ENCODE measurements at places on chromosomes 5 and 9.
A peak's percentile ranks its signal among the peaks of the same experiment; 100 is the strongest.

GRCh38 chr9:133286523-133286922, 11.5 kb upstream of the ABO start:
- H3K27ac ChIP-seq: no peak overlapping the region
- peaks cover 11% of the 10 kb centered on the region for H3K27me3 ChIP-seq
- no peaks in the 10 kb centered on the region for H3K4me1 ChIP-seq
- H3K4me3 ChIP-seq: no peak overlapping the region
- no peak for DNase-seq

DNA sequence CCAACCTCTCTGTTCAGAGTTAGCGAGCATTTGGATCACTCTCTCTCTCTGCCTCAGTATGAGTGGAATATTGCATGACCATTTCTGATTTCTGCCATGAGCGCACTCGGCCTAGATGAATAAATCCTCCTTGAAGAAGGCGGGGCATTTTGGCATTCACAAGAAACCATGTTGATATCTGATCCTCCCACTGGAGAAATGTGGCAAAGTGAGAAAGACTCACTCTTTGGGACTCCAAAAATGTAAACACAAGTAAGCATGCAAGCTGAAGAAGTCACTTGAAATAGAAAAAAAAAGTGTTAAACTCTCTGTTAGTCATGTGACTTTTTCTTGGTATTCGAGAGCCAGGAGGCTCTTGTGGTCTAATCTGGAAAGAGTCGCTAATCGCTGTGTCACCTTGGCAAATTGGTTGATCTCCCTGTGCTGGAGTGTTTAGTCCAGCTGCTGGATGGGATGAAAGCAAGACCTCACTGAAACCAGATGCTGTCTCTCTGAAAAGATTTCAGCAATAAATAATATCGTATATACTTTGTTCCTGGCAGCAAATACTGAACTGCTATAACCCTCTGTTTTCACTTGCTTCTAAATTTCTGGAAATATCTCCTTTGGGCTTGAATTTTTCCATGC, 95.5 kb downstream of the GHR start:
- H3K27ac ChIP-seq: no peak overlapping the region
- no peaks in the 10 kb centered on the region for H3K4me1 ChIP-seq
- DNase-seq: no peak
- no peaks in the 10 kb centered on the region for H3K36me3 ChIP-seq
- H3K4me3 ChIP-seq: no peak overlapping the region
- no peaks in the 10 kb centered on the region for H3K27me3 ChIP-seq

- H3K4me1 ChIP-seq: no peaks in the 10 kb centered on the region
- H3K27ac ChIP-seq: no peak overlapping the region
- DNase-seq: no peak
- no peaks in the 10 kb centered on the region for H3K36me3 ChIP-seq
- H3K27me3 ChIP-seq: no peaks in the 10 kb centered on the region
These were observed 176.9 kb downstream of the RAB3C start for GRCh38 chr5:58759745-58760144.

GRCh38 chr5:82662340-82662739, 384.2 kb upstream of the RPS23 start:
- no peaks in the 10 kb centered on the region for H3K27me3 ChIP-seq
- H3K27ac ChIP-seq: no peak overlapping the region
- H3K4me3 ChIP-seq: no peak overlapping the region
- no peaks in the 10 kb centered on the region for H3K36me3 ChIP-seq
- DNase-seq: no peak

- no peak overlapping the region for H3K27ac ChIP-seq
- H3K4me3 ChIP-seq: no peak overlapping the region
- H3K36me3 ChIP-seq: no peaks in the 10 kb centered on the region
- no peaks in the 10 kb centered on the region for H3K27me3 ChIP-seq
These were observed 121.5 kb downstream of the SV2C start for GRCh38 chr5:76204713-76205112.

DNA sequence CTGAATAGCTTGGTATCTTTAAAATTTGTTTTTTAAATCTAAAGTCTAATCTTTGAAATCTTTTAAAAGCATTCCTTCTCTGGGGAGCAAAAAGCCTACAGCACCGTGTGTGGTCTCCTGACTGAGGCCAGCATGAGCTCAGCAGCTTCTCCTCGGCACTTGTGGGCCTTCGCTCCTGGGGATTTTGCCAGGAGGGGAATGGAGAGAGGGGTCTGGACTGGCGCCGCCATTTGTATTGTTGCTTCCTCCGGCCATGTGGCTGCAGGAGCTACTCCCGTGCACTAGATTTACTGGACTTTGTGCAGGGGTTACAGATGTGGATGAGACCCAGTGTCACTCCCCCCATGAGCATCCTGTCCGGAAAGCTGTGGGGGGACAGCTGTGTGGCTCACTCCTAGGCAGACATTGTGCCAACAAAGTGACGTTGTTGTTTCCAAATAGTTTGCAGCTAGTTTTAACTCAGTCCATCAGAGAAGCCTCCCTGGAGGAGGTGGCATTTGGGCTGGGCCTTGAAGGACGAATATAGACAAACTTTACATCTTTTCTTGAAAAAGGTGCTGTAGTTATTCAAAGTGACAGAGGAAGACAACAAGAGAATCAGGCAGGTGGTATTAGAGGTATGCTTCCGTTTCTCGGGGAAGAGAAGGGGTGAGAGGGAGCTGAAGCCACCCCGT, 6.6 kb downstream of the OLFM1 start:
- peaks cover 14% of the 10 kb centered on the region for H3K27me3 ChIP-seq
- H3K36me3 ChIP-seq: no peaks in the 10 kb centered on the region
- H3K4me3 ChIP-seq: no peak overlapping the region
- DNase-seq: no peak

DNA sequence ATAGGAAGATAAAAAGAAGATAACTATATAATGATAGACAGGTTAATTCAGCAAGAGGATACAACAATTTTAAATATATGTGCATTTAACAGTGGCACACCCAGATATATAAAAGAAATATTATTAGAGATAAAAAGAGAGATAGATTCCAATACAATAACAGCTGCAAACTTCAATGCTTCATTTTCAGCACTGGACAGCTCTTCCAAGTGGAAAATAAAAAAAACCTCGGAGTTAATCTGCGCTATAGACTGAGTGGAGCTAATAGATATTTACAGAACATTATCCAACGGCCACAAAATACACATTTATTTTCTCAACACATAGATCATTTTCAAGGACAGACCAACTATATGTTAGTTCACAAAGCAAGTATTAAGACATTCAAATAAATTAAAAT, 1229.5 kb upstream of the CDH6 start:
- no peak overlapping the region for H3K4me3 ChIP-seq
- no peak overlapping the region for H3K27ac ChIP-seq
- H3K36me3 ChIP-seq: no peaks in the 10 kb centered on the region
- DNase-seq: no peak
- no peaks in the 10 kb centered on the region for H3K4me1 ChIP-seq

- peaks cover 23% of the 10 kb centered on the region for H3K27me3 ChIP-seq
- no peak overlapping the region for H3K27ac ChIP-seq
These were observed 38.4 kb downstream of the UBE2QL1 start for GRCh38 chr5:6487081-6487480.

DNA sequence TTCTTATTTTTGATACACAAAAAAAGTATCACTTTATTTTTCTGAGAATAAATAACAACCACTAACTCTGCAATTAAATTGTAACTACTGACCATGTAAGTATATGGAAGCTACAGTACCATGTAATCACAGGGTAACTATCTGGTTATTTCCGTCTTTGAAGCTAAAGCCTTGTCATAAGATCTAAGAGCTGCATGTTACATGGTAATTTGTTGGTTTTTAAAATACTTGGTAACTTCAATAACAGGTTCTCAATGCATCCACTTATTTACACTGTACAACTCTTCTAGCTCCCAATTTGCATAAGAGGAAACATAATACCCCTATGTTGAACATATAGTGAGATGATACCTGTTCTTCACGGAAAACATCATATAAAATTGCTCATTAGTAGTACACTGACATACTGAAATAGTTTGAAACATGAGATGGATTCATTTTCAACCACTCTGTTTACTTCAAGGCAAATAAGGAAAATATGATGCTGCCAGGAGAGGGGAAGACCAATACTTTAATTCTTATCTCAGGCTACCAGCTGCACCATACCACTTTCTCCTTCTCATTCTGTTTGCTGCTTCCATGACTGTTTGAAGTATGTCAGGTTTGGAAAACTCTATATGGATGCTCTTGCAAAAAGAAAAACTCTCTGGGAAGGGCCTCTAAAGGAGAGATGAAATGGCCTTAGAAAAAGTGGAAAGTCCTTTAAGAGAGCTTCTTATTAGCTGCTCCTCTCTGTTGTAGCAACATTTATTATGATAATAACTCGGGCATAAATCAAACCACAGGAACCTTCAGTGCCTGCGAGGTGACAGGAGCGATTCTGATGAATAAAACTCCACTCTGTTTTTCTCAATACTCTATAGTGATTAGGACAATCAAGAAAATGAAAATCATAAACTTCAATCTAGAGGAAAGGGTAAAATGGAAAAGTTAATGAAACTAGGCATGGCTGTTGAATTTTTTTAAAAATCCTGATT, 150.2 kb downstream of the KIAA0825 start:
- H3K4me1 ChIP-seq: no peaks in the 10 kb centered on the region
- no peaks in the 10 kb centered on the region for H3K27me3 ChIP-seq
- peak overlapping the region; percentile 12 for H3K27ac ChIP-seq

DNA sequence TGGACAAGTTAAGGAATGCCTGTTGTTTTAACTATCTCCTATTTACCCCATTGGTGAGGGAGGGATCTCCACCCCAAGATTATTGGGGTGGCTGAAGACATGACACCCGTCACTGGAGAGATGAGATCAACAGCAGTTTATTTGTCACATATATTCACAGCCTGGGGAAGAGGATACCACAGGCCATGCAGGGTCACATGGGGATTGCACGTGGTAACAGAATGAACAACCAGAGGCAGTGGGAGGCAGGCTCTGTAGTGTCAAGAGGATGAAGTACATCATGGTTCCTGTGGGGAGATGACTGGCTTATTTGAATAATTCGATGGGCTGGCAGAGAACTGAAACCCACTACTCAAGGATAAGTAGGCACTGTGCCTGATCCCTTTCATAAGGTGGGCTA, 18.6 kb upstream of the SHISAL2B start:
- H3K36me3 ChIP-seq: no peaks in the 10 kb centered on the region
- no peak overlapping the region for H3K4me3 ChIP-seq
- no peak for DNase-seq
- no peak overlapping the region for H3K27ac ChIP-seq
